ENCODE measurements at places on chromosomes 4 and X.

GRCh38 chrX:118964252-118964651, 10.2 kb upstream of the LONRF3 start:
- DNase-seq, result no peak

DNA sequence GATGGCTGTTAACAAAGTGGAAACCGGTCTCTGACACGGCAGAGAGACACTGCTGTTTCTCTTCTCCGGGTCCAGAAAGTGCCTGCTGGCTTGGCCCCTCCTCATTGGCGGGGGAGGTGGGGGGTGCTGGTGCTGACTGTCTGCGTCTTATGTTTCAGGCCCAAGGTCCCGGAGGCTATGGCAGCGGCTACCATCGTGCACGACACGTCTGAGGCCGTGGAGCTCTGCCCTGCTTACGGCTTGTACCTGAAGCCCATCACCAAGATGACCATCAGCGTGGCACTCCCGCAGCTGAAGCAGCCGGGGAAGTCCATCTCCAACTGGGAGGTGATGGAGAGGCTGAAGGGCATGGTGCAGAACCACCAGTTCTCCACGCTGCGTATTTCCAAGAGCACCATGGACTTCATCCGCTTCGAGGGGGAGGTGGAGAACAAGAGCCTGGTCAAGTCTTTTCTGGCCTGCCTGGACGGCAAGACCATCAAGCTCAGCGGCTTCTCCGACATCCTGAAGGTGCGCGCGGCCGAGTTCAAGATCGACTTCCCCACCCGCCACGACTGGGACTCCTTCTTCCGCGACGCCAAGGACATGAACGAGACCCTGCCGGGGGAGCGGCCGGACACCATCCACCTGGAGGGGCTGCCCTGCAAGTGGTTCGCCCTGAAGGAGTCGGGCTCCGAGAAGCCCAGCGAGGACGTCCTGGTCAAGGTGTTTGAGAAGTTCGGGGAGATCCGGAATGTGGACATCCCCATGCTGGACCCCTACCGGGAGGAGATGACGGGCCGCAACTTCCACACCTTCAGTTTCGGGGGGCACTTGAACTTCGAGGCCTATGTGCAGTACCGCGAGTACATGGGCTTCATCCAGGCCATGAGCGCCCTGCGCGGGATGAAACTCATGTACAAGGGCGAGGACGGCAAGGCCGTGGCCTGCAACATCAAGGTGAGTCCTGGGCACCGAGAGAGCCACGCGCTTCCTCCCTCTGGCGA, 2.2 kb downstream of the AKAP17A start:
- no peak for DNase-seq

DNA sequence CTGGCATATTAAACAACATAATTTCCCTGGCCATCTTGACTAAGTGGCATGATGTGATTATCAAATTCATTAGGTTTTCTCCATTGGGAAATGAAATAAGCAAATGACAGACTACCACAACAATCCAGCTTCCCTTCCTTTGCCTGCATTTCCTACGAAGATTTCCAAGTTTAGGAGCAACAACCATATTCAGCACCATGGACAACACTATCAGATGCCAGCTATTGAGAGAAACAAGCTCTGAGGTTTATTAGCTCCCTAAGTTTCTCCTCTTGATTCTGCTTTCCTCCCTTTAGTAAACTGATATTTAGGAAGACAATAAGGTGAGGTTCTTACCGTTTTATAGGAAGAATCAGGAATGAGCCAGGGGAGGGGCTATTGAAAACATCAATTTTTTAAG, 36.2 kb downstream of the DCX start:
- DNase-seq, result no peak

- no peak for DNase-seq
Observed at GRCh38 chrX:67100031-67100884, 443.6 kb upstream of the AR start.

DNA sequence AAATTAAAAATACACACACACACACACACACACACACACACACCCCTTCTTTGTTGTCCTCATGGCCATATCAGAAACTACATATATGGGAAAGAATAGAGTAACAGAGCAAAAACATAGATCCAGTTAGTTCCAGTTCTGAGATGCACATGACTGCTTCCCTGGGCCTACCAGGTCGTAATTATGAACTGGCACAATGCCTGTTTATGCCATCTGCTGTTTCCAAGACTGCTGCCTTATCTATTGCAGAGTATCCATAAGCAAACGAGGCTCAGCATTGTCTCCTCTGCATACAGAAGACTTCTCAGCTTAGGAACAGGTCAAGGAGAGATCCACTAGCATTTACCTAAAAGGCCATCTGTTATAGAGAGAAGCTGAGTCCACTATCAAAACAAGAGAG, 789.0 kb downstream of the TECRL start:
- no peak for DNase-seq

DNA sequence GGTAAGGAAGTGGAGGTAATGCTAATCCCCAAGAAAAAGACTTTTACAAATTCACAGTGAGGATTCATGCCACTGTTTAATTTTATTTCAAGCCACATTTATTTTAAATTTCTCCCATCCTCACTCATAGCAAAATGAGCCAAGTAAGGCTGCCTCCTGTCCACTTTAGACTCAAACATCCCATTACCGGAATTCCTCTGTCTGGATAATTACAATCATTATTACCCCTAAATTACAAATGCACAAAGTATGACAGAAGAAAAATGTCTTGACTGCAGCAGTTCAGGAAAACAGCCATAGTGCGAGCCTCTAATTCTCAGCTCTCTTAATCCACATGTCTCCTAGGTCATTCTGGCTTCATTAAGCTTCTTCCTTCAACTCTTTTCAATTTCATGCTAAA, 57.0 kb downstream of the MAPK10 start:
- no peak for DNase-seq

- DNase-seq, result no peak
Observed at GRCh38 chr4:8303485-8304281, 34.1 kb downstream of the HTRA3 start.

GRCh38 chrX:132015875-132016274, 7.2 kb upstream of the STK26 start:
- DNase-seq, result no peak

GRCh38 chrX:20267607-20267930, 860 bp upstream of the RPS6KA3 start:
- no peak for DNase-seq

DNA sequence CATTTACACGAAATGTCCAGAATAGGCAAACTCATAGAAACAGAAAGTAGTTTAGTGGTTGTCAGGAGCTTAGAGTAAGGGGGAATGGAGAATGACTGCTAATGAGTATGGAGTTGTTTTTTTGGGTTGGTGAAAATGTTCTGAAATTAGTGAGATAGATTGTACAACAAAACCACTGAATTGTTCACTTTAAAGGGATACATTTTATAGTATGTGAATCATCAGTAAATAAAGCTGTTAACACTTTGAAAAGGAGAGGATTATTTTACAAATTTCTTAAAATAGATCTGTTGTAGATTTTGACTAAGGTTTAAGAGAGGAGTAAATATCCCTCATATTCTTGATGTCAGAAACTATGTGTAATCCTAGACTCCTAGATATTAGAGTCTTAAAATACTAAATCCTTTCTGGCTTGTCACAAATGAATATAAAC, 82.7 kb downstream of the RAPGEF2 start:
- no peak for DNase-seq

DNA sequence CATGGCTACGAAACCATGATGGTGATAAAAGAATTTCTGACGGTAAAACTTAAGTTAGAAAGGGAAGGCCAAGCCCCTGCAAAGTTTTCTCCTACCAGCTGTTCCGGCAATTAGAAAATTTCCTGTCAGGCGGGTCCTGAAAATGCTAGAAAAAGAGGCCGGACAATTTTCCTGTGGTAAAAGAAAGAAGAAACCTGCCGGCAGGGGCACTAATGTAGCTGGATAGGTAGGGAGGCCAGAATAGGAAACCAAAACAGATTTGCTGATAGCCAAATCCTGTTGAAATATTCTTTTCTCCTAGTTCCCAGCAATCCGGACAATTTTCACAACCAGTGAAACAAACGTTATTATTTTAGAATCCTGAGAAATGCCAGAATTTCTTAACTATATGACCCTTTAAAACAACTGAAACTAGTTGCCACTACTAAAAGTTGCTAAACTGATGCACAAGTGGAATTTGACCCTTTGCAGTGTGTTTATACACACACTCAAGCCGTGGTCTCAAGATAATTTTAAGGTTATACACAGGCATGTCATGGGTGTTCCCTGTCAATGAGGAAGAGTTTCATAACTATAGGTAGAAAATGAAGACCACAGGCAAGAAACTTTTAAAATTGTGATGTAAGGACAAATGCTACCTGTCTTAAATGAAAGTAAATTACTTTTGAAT, 47.7 kb downstream of the RPS6KA3 start:
- no peak for DNase-seq

DNA sequence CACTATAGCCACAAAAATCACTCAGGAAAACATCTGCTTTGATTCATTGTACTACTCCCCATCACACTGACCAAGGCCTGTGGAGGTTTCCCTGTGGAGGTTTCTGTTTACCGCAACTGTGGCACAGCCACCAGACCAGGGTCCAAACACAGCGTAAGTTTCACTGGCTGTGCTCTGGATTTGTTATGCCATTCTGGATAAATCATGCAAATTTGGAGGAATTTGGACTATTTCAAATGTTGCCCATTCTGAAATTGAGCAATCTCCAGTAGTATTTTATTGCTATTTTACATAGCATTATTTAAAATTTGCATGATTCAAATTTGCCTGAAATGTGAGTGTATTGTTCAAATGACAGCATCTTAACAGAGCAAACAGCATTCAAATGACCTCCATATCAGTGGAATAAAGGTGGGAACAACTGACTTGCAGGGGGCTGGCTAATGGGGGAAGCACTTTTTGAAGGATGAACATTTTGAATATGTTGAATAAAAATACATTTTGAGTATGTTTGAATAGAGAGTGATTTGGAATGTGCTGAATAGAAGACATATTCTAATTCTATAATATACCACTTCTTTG, 66.1 kb upstream of the ACSL1 start:
- DNase-seq, result no peak

- DNase-seq, result no peak
Observed at GRCh38 chrX:10667143-10667542, 46.8 kb upstream of the MID1 start.

DNA sequence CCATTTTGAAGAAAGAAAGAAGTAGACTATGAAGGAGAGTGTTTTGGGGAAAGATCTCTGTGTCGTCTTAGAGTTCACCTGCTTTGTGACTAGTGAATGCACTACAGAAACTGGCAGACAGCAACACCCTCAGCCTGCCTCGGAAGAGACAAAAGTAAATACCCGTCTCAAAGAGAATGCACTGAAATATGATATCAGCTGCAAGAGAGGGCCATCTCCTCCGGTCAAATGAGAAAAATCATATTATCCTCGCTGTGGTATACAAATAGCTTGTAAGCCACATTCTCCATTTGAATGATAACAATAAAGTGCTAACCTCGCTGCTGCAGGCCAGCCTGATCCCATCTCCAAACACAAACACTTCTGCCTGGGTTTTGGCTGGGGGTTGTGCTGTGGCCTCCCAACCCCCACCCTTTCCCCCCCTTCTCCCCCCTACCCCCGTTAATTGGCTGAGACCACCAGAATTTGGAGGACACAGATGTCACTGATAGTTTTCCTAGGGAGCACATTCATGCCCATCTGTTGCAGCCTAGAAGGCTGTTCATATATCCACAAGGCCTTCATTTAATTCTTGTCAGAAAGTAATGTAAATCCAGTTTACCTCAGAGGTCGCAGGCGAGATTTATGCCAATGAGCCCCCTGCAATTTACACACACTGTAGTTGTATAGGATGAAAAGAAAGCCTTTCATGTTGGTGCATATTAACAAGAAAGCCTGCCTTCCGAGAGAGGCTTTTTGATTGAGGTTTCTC, 46.3 kb downstream of the ALPK1 start:
- no peak for DNase-seq

GRCh38 chrX:150455215-150455608, 92.1 kb downstream of the MAMLD1 start:
- no peak for DNase-seq

- DNase-seq, result no peak
Observed at GRCh38 chr4:43886196-43886595, 562.4 kb downstream of the KCTD8 start.

DNA sequence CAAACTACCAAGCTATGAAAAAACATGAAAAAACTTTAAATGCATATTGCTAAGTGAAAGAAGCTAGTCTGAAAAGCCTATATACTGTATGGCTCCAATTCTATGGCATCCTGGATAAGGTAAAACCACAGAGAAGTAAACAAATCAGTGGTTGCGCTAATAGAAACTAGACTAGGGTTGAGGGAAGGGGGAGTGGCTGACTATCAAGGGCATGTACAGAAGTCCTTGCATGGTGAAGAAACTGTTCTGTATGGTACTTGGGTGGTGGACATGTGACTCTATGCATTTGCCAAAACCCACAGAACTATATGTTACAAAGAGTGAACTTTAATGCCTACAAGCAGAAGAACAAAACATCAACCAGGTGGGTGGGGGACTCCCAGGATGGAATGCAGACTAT, 96.8 kb downstream of the MTMR1 start:
- DNase-seq, result no peak

GRCh38 chrX:124125471-124125870, 164.0 kb downstream of the STAG2 start:
- DNase-seq, result no peak

DNA sequence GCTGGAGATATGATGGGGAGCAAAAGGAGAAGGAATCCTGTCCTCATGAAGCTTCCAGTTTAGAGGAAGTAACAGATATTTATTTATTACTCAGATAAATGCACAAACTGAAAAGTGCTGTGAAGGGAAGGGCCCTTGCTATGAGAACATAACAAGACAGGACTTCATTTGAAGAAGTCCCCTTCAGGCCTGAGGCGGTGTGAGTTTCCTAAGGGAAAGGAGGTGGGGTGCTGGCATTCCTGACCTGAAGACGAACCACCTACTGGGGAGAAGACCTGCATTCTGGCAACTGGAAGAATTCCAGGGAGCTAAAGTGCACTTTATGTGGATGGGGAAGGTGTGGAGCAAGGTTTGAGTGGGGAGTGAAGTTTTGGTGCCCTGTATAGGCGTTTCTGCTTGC, 15.9 kb upstream of the SPARCL1 start:
- no peak for DNase-seq

DNA sequence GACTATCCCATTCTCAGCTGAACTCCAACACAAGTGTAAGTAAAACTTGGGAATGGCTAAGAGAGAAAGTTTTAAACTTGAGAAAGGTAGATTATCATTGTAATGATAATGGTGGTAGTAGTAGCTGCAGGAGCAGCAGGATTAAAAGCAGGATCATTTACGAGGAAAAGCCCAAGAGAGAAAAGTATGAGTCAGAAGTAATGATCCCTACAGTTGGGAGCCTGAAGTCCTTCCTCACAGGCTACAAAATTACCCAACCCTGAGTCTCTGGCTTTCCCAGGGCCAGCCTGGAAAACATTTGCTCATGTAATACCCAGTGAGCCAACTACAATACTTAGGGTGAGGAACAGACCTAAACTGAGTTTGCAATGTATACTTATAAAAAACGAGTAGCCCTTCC, 4.4 kb upstream of the PRDM8 start:
- no peak for DNase-seq
